SJCRH30 (cell line): ENCODE measurements at places on chromosomes 5 and 9. TPM values are rescaled to one million over a fixed set of nuclear protein-coding genes. Genes with fewer than 3 reads are reported as not detected.

The RASEF gene
- total RNA-seq, result 10.5 and 12.6 TPM in 2 replicates

The CHSY3 gene
- total RNA-seq, result 1.8 and 1.9 TPM in 2 replicates

The MXD3 gene
- total RNA-seq, result 36.6 and 37.6 TPM in 2 replicates

The CXCL14 gene
- total RNA-seq, result not detected in 2 replicates

The FAM153A gene
- total RNA-seq, result 0.41 and 0.83 TPM in 2 replicates

The CARTPT gene
- not detected in 2 replicates for total RNA-seq

The CACFD1 gene
- total RNA-seq, result 12.1 and 13.6 TPM in 2 replicates

The PRELID2 gene
- total RNA-seq, result 0.06 TPM in 1 of 2 replicates, not detected in the other

The IFNK gene
- not detected in 2 replicates for total RNA-seq

The NHP2 gene
- 277 and 303 TPM in 2 replicates for total RNA-seq

The HMMR gene
- 74.1 and 92.5 TPM in 2 replicates for total RNA-seq

The MCTP1 gene
- total RNA-seq, result 1.7 and 1.8 TPM in 2 replicates

The GARIN3 gene
- not detected in 2 replicates for total RNA-seq

GRCh38 chr5:124745928-124746915, at the start of gene ZNF608:
Gene ZNF608, minus strand, starts transcription at chr5:124746639. Its CDS starts 1,650 bp downstream, at chr5:124744989.
- peaks cover 26% of the 10 kb centered on the region for H3K4me1 ChIP-seq
- H3K27me3 ChIP-seq, result no peaks in the 10 kb centered on the region
- H3K27ac ChIP-seq, result peak within 1 kb of the TSS; percentile 83
- H3K4me3 ChIP-seq, result peak within 1 kb of the TSS; percentile 64
- DNase-seq, result peak; percentile 44

DNA sequence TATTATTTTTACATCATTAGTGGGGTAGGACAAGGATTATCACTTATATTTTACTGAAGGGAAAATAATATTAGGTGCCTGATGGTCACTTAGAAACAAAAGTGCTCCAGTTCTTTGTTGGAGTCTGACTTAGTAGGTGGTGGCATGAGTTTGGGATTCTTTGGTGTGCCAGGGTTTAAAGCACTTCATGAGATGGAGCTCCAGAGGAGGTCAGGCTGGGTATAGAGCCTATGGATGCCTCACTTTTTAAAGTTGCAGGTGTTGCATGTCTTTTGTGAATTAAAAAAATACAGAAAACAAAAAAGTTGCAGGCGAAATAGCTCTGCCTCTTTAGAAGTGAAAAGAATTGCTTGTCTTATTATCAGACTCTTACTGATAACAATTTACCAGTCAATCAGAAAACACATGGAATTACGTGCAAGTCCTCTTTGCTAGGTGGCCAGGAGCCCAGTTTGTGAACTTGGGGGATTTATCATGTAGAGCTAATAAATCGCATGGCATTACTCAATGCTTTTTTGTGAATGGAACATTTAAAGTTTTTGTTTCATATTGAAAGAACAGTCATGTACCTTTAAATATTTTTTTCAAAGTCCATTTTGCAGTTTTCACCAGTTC, 1.6 kb downstream of the ITK start:
- no peak overlapping the region for H3K4me3 ChIP-seq
- no peak overlapping the region for H3K27ac ChIP-seq
- H3K36me3 ChIP-seq, result no peaks in the 10 kb centered on the region
- H3K4me1 ChIP-seq, result no peaks in the 10 kb centered on the region
- 0 out of 2 replicates have a peak, but pooled peaks cover 5% of the 10 kb centered on the region for H3K27me3 ChIP-seq

- peak; percentile 59 for DNase-seq
- H3K27me3 ChIP-seq, result no peaks in the 10 kb centered on the region
- no peaks in the 10 kb centered on the region for H3K36me3 ChIP-seq
- peaks cover 50% of the 10 kb centered on the region for H3K4me1 ChIP-seq
- peak overlapping the region; percentile 68 for H3K27ac ChIP-seq
Observed at GRCh38 chr9:79012561-79012960, 559.2 kb upstream of the TLE4 start.

DNA sequence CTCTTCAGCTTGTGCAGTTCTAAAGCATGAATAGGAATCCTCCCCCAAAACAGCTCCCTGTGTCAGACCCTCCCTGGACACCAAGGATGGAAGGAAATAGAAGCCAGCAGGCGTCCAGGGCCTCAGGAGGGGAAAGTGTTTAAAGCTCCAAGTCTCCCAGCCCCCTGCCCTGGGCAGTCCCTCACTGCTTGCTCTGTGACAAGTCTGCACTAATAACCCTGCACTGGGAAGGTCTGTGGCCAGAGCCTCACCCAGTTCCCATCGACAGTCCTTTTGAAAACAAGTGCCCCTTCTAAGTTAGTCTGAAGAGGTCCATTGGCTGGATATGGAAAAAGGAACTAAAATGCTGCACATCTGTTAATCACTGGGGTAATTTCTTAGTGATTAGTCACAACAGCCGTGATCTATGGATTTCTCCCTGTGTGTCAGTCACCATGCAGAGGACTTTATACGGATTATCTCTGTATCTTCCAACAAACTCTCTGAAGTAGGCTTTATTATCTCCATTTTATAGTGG, 195.3 kb downstream of the FBXL7 start:
- DNase-seq, result no peak
- H3K27ac ChIP-seq, result no peak overlapping the region
- no peaks in the 10 kb centered on the region for H3K27me3 ChIP-seq
- no peak overlapping the region for H3K4me3 ChIP-seq

GRCh38 chr5:112350626-112351025, 68.5 kb downstream of the EPB41L4A start:
- no peak overlapping the region for H3K4me3 ChIP-seq
- no peaks in the 10 kb centered on the region for H3K36me3 ChIP-seq
- H3K27ac ChIP-seq, result no peak overlapping the region
- no peak for DNase-seq

- no peaks in the 10 kb centered on the region for H3K4me1 ChIP-seq
- H3K27ac ChIP-seq, result no peak overlapping the region
- no peak overlapping the region for H3K4me3 ChIP-seq
- DNase-seq, result peak; percentile 9
- H3K27me3 ChIP-seq, result no peaks in the 10 kb centered on the region; the same call in 1 of the 2 replicates
Observed at GRCh38 chr9:107856633-107857032, 367.1 kb upstream of the KLF4 start.

GRCh38 chr5:148685520-148686134, 31.3 kb upstream of the HTR4 start:
- no peak for DNase-seq
- no peak overlapping the region for H3K27ac ChIP-seq
- no peak overlapping the region for H3K4me3 ChIP-seq
- H3K4me1 ChIP-seq, result no peaks in the 10 kb centered on the region
- no peaks in the 10 kb centered on the region for H3K36me3 ChIP-seq
- H3K27me3 ChIP-seq, result no peaks in the 10 kb centered on the region

DNA sequence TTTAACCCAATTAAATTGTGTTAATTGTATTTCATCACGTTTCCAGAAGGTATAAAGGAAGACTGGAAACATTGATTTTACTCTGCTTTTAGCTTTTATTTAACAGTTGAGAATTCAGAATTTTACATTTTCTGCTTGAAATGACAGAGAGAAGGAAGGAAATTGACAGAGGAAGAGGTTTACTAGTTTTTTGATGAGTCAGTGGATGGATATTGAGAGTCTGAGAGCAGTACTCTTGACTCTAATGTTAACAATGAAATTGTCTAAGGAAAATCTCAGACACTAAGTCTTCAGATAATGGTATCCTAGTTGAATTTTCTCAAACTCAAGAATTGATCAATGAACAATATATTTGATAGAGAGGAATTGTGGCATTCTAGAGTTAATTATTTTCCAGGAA, 60.6 kb downstream of the IPO11 start:
- H3K36me3 ChIP-seq, result peaks cover 32% of the 10 kb centered on the region
- no peaks in the 10 kb centered on the region for H3K27me3 ChIP-seq
- H3K4me1 ChIP-seq, result peaks cover 4% of the 10 kb centered on the region; the same call in 1 of the 2 replicates
- no peak for DNase-seq
- H3K4me3 ChIP-seq, result no peak overlapping the region
- H3K27ac ChIP-seq, result no peak overlapping the region

DNA sequence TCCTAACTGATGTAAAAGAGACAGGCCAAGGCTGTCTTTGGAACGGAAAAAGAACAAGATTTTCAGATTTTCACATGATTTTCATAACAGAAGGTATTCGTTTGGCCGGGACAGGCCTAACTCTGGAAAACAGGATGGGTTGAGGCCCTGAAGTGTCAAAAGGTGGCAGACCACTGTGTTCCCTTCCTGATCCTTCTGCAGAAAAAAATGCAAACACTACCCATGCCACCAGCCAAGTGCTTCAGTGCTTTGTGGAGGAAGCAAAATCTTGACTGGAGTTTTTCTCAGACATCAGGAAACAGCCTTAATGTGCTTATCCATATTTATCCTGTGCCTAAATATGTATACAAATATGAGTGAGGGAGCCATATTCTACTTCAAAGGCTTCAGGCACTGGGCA, 113.5 kb upstream of the IL6ST start:
- no peaks in the 10 kb centered on the region; the same call in 1 of the 2 replicates for H3K27me3 ChIP-seq
- no peak for DNase-seq
- no peaks in the 10 kb centered on the region for H3K36me3 ChIP-seq

DNA sequence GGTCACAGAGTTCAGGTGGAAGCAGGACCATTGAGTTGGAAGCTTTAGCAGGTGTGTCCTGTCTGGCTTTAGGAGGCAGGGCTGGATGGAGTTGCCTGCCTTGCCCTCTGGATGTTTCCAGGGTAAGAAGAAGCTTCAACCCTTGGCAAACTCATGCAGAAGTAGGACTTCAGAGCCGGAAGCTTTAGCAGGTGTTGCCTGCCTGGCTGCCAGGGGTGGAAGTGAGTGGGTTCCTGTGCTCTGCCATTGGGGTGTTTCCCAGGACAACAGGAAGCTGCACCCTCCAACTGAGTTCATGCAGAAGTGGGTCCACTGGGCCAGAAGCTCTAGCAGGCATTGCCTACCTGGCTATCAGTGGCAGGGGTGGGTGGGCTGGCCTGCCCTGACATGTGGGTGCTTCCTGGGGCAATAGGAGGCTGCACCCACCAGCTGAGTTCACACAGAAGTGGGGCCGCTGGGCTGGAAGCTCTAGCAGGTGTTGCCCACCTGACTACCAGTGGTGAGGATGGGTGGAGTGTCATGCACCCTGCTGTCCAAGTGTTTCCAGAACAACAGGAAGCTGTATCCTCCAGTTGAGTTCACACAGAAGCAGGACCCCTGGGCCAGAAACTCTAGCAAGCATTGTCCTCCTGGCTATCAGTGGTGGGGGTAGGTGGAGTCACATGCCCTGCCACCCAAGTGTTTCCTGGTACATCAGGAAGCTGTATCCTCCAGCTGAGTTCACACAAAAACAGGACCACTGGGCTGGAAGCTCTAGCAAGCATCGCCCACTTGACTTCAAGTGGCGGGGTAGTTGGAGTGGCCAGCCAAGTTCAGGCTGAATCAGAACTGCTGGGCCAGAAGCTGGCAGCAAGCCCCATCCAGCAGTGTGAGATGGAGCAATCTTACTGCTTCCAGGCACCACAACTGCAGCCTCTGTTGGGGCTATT, 24.6 kb downstream of the LOX start:
- no peak overlapping the region for H3K27ac ChIP-seq
- no peak overlapping the region for H3K4me3 ChIP-seq
- no peaks in the 10 kb centered on the region for H3K4me1 ChIP-seq
- H3K36me3 ChIP-seq, result no peaks in the 10 kb centered on the region
- H3K27me3 ChIP-seq, result no peaks in the 10 kb centered on the region

- peaks cover 10% of the 10 kb centered on the region; the same call in 1 of the 2 replicates for H3K4me1 ChIP-seq
- peak overlapping the region; percentile 99 for H3K27ac ChIP-seq
- H3K27me3 ChIP-seq, result no peaks in the 10 kb centered on the region
- H3K4me3 ChIP-seq, result peak overlapping the region; percentile 99
- peaks cover 37% of the 10 kb centered on the region for H3K36me3 ChIP-seq
- DNase-seq, result peak; percentile 23
Observed at GRCh38 chr5:134174841-134175839, 1.6 kb downstream of the SKP1 start.

GRCh38 chr9:88387036-88387551, 1.1 kb upstream of the SPIN1 start:
- peaks cover 6% of the 10 kb centered on the region for H3K4me1 ChIP-seq
- peaks cover 13% of the 10 kb centered on the region; the same call in 1 of the 2 replicates for H3K36me3 ChIP-seq
- H3K27me3 ChIP-seq, result no peaks in the 10 kb centered on the region
- no peak for DNase-seq
- H3K4me3 ChIP-seq, result no peak overlapping the region

- H3K4me1 ChIP-seq, result peaks cover 14% of the 10 kb centered on the region
- H3K36me3 ChIP-seq, result no peaks in the 10 kb centered on the region
- H3K27me3 ChIP-seq, result no peaks in the 10 kb centered on the region
- H3K27ac ChIP-seq, result no peak overlapping the region
- DNase-seq, result no peak
- H3K4me3 ChIP-seq, result no peak overlapping the region
Observed at GRCh38 chr5:140216478-140217074, 41.6 kb downstream of the CYSTM1 start.

GRCh38 chr5:158451993-158452672, 593.2 kb upstream of the CLINT1 start:
- no peaks in the 10 kb centered on the region for H3K36me3 ChIP-seq
- DNase-seq, result peak; percentile 64
- H3K4me1 ChIP-seq, result peaks cover 32% of the 10 kb centered on the region
- H3K4me3 ChIP-seq, result peak overlapping the region; percentile 23
- no peaks in the 10 kb centered on the region for H3K27me3 ChIP-seq
- peak overlapping the region; percentile 73 for H3K27ac ChIP-seq

DNA sequence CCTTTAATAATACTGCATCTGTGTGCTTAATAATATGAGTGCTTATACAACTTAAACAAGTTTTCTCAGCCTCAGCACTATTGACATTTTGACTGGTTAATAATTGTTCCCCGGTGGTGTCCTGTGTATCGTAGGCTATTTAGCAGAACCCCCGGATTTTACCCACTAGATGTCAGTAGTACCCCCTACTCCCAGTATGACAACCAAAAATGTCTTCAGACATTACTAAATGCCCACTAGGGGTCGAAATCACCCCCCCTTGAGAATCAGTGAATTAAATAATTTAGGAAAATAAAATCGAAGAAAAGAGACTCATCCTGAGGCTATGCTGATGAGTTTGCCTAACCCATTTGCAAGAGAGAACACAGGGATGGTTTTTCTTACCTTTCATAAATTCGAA, 166.3 kb downstream of the ATP10B start:
- H3K27ac ChIP-seq, result no peak overlapping the region
- H3K4me3 ChIP-seq, result no peak overlapping the region
- no peaks in the 10 kb centered on the region for H3K36me3 ChIP-seq
- peak; percentile 10 for DNase-seq
- no peaks in the 10 kb centered on the region for H3K4me1 ChIP-seq
- H3K27me3 ChIP-seq, result no peaks in the 10 kb centered on the region

GRCh38 chr5:14068136-14068535, 75.0 kb upstream of the TRIO start:
- H3K4me3 ChIP-seq, result no peak overlapping the region
- 0 out of 2 replicates have a peak, but pooled peaks cover 2% of the 10 kb centered on the region for H3K4me1 ChIP-seq
- DNase-seq, result no peak
- H3K27me3 ChIP-seq, result no peaks in the 10 kb centered on the region

DNA sequence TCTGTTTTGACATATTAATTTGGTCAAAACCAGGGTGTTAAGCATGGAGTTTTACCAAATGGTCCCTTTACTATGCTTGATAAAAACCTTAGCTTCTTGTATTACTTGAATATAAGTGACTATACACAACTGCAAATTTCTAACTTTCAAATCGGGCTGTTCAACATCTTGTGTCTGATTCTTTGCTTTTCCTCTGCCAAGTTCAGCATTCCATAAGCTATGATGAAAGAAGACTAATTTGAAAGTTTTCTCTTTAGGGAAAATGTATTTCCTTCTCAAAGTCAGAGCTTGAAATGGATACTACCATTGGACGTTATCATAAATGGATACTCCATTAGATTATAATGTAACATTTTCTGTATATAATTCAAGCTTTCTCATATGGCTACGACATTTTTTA, 792.9 kb downstream of the EFNA5 start:
- no peaks in the 10 kb centered on the region for H3K27me3 ChIP-seq
- no peaks in the 10 kb centered on the region for H3K36me3 ChIP-seq
- H3K4me1 ChIP-seq, result no peaks in the 10 kb centered on the region
- no peak for DNase-seq
- H3K4me3 ChIP-seq, result no peak overlapping the region
